Stimulated activated CD4-positive, alpha-beta T cell treated with anti-CD3 and anti-CD28 coated beads, Interleukin-4, amount 100 ng/mL, for 4 hours (primary cell): ENCODE measurements at places on chromosomes 4 and X.

GRCh38 chr4:171849686-171850222, 36.5 kb downstream of the GALNTL6 start:
- DNase-seq = no peak

GRCh38 chrX:48792219-48792618, 5.8 kb downstream of the GATA1 start:
- no peak for DNase-seq

DNA sequence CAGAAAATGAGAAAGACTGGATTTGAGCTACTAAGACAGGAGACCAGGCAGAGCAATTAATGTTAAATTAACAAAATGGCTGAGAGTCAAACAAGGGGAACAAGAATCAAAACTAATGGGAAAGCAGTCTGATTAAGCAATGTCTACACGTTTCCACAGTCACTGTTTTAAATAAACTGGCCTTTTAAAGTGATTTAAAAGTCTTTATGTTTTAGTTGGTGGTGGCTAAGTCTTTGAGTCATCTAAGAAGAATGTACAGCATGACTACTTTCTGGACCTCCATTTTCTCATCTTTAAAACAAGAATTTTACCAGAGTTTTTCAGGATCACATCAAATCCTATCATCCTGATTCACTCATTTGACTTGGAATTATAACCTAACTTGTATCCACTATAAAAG, 233.8 kb downstream of the ENOX2 start:
- DNase-seq = no peak

DNA sequence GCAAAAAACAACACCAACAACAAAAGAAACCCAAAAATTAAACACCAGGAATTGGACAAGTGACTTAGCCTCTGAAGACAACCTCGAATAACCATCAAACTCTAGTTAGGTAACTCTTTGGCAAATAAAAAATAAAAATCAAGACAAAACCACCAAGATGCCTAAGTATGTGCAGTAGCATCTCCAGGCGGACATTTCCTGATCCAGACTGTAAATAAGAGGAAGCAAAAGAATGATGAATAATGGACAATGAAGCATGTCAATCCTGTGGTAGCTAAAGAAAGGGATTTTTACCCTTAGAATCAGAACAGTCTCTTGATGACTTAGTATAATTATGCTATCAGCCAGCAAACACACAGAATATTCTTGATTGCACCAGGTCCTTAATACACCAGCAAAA, 276.7 kb upstream of the DIAPH2 start:
- DNase-seq = no peak

- no peak for DNase-seq
Measured at GRCh38 chr4:38738940-38739803, 43.6 kb downstream of the TLR10 start.

DNA sequence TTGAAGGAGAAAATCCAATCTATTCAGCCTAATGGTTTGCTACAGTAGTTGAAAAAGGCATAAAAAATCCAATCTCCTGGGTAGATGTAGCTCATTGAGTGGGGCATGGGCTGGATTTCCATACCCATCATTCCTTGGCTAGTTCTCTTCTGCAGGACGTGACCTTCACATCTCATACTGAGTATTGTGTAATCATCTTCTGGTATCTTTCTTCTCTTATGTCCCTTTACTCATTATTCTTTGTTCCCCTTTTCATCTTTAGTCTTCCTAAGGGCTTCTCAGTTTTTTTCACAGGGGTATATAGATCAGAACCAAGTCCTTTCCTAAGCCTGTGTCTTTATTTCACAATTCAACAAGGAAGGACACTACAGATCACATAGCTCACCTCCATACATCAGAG, 727.6 kb upstream of the MAGEB2 start:
- DNase-seq = no peak

GRCh38 chr4:84878546-84878945, 87.9 kb downstream of the WDFY3 start:
- DNase-seq = no peak

- DNase-seq = no peak
Measured at GRCh38 chr4:72582853-72583252, 13.8 kb upstream of the ADAMTS3 start.

DNA sequence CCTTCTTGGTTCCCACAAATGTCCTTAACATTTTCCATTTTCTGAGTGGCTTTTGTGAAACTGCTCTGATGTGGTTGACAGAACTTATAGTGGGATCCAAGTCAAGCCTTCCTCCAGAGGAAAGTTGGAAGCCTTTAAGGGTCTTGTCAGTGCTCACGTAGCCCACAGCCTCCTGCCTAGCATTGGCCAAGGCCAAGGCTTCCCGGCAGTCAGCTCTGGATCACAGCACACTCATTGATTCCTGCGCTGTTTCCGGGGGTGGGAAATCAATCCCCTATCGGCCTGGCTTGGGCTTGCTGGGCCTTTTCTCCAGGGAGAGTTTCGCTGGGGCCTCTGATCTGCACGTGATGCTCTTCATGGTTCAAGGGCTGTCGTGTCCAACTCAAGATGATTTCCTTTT, 76.1 kb downstream of the SLC9A6 start:
- no peak for DNase-seq

DNA sequence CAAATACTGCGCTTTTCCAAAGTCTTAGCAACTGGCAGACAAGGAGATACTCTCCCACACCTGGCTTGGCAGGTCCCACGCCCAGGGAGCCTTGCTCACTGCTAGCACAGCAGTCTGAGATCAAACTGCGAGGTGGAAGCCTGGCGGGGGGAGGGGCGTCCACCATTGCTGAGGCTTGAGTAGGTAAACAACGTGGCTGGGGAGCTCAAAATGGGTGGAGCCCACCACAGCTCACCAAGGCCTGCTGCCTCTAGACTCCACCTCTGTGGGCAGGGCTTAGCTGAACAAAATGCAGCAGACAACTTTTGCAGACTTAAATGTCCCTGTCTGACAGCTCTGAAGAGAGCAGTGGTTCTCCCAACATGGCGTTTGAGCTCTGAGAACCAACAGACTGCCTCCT, 23.0 kb upstream of the NFKB1 start:
- DNase-seq = no peak

- DNase-seq = no peak
Measured at GRCh38 chr4:3360777-3361176, 68.0 kb downstream of the RGS12 start.

GRCh38 chrX:12447448-12448064, 309.3 kb downstream of the FRMPD4 start:
- DNase-seq = no peak

GRCh38 chr4:22593933-22594332, 78.1 kb upstream of the ADGRA3 start:
- no peak for DNase-seq

GRCh38 chr4:52665592-52665991, 6.5 kb upstream of the USP46 start:
- DNase-seq = no peak

DNA sequence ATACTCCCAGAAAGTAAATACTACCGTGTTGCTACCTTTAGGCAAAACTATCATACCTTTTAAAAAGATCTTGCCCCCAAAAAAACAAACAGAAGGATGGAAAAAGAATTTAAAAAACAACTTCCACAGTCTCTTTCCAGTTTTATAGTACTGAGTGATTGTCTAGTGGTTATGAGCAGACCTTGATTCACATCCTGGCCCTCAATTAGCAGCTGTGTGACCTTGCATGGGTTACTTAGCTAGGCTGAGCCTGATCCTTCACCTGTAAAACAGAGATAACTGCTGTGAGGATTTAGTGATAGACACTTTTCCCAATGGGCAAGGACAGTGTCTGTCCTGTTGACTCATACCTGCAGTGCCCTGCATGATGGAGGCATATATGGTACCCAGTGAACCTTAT, 49.0 kb downstream of the SMAD1 start:
- DNase-seq = no peak

DNA sequence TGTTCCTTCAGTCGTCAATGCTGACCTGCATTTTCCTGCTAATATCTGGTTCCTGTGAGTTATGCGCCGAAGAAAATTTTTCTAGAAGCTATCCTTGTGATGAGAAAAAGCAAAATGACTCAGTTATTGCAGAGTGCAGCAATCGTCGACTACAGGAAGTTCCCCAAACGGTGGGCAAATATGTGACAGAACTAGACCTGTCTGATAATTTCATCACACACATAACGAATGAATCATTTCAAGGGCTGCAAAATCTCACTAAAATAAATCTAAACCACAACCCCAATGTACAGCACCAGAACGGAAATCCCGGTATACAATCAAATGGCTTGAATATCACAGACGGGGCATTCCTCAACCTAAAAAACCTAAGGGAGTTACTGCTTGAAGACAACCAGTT, 12.6 kb downstream of the TLR8 start:
- DNase-seq = no peak

GRCh38 chrX:55357236-55357635, 92.5 kb upstream of the PAGE3 start:
- DNase-seq = no peak

- no peak for DNase-seq
Measured at GRCh38 chr4:125677665-125678307, 363.0 kb downstream of the FAT4 start.

GRCh38 chr4:114286262-114286810, 306.9 kb upstream of the ARSJ start:
- no peak for DNase-seq

- DNase-seq = no peak
Measured at GRCh38 chrX:44669626-44670025, 127.0 kb upstream of the FUNDC1 start.

- no peak for DNase-seq
Measured at GRCh38 chr4:135204311-135204710, 1002.7 kb upstream of the PABPC4L start.

- DNase-seq = no peak
Measured at GRCh38 chr4:101801958-101802357, 11.4 kb downstream of the BANK1 start.

DNA sequence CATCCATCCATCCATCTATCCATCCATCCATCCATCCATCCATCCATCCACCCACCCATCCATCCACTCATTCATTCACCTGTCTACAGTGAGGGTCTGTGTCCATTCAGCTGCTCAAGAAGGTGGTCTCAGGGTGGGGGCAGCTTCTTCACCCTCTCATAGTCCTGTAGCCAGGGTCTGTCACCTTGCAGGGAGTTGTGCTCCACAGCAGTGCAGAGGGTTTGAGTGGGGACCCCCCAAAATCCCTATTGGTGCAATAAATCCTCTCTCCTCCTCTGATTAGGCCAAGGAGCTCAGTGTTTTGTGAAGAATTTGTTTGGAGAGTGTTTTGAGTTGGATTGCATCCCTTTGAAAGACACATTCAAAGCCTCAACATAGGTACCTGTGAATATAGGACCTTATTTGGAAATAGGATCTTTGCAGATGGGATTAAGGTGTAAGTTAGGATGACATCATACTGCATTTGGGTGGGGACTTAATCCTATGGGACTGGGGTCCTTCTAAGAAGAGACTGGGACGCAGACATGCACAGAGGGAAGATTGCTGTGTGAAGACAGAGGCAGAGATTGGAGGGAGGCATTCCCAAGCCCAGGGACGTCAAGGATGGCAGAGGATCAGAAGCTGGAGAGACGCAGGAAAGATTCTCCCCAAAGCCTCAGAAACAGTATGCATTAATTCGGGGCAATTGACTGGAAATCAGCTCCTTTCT, 12.0 kb downstream of the P2RY8 start:
- no peak for DNase-seq

DNA sequence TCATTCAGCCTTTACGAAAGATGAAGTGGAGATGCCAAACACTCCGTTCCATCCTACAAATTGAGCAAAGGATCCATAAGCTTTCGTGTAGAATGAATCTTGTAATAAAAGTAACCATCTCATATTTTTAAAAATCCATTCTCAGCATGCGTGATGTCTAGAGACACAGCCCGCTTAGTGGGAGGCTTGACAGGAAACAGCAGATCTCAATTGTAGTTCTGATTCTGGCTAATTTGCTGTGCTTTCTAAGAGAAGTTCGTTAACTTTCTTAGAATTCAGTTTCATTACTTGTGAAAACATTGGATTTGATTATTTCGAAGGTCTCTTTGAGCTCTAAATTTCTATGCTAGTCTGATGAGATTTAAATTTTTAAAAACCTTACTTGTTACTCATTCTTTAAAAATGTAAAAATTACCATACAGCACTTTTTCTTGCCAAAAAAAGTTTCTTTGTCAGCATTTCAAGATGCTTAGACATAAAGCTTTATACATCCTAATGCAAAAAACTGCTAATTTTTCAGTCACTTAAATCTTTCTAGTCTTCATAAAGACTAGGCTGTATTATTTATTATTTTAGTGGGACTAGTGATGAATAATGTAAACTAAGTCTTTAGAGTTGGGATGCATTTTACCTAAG, 66.9 kb upstream of the NEIL3 start:
- no peak for DNase-seq

GRCh38 chr4:138248058-138248457, 5.9 kb upstream of the SLC7A11 start:
- no peak for DNase-seq

DNA sequence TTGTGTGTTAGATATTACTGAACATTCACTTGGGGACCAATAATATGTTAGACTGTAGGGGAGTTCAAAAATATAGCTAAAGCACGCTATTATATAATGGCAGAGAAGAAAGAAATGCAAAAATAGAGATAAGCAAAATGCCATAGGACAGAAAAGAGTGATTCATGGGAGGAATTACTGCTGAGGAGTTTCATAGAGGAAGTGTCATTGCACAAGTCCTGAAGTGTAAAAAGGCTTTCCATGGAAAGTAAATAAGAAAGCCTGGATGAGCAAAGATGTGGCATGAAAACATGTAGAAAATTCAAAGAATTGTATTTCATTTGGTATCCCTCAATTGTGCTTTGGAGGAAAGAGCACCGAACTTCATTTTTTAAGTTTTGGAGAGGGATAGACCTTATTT, 14.5 kb downstream of the HMGB2 start:
- DNase-seq = no peak

GRCh38 chrX:24877854-24878650, 137.7 kb downstream of the ARX start:
- DNase-seq = no peak

DNA sequence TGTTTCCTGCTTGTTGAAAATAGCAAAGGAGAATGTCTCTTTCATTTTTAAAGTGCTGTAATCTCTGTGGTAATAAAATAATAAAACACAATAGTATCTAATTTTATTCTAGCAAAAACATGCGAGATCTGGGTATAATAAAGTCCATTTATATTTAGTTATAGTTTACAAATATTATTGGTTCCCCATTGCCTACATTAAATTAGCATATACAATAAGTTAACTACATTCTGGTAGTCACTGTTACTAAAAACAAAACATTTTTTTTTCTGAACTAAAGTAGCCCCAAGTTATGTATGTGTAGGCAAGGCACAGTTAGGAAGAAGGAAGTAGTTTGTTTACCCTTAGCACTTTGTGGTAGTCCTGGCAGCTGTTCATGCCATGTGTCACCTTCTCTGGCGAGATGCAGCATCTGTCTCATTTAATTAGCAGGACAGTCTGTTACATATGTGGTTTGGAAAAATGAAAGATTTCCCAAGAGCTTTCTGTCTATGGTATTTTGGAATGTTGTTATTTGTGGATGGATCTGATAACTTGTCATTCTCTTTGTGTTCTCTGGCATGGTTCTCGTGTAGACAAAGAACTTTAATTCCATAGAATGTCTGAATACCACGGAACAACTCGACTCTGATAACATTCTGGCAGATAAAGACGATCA, 231.3 kb upstream of the PITX2 start:
- DNase-seq = no peak

- no peak for DNase-seq
Measured at GRCh38 chrX:17032351-17032750, 85.9 kb downstream of the REPS2 start.
